ENCODE measurements at places on chromosomes 7 and 10. TPM values are rescaled to one million over a fixed set of nuclear protein-coding genes. Genes with fewer than 3 reads are reported as not detected.

PLXDC2 gene
- 22.6 TPM for total RNA-seq

C10orf105 gene
- not detected for total RNA-seq

BRI3 gene
- total RNA-seq, result 162 TPM

GIMAP7 gene
- 13.0 TPM for total RNA-seq

TNS3 gene
- 29.0 TPM for total RNA-seq

- DNase-seq, result peak; percentile 78
Observed at GRCh38 chr10:132961787-132962622, 19.6 kb upstream of the CFAP46 start.

DNA sequence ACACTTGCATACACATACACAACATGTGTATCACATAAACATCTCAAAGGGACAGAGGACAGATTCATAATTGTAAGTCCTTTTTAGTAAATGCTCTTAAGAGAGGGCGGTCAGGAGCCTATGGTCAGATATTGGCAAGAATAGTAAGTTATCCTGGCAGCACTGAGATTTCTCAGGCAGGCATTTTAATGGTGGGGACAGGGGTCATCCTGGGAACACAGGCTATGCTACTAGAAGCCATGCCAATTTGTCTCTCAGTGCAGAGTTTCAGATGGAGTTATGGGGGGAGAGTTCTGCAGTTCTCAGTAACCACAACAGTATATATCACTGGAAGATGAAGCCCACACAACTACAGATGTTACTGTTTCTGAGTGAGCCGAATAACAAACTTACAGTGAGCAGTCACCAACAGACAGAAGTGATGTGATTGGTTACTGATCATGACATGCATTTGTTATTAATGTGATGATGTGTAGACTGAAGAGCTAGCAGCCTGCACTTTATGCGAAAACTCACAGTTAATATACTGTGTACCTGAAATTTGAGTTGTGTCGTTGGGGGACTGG lies 16.4 kb downstream of the ZNF487 start:
- no peak for DNase-seq

DNA sequence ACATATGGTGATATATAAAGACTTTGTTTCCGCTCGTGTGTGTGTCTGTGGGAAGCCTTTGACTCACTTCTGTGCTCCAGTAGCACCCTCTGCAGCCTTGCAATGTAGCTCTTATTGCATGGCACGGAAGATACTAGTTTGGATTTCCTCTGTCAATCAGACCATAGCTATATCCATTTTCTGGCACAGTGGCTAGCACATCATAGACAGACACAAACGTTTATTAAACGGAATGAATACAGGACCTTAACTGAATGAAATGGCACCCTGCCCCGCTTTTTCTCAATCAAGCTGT lies 124.0 kb upstream of the PTPN20 start:
- no peak for DNase-seq
